ENCODE measurements at places on chromosomes 5 and 9.

- DNase-seq, result no peak
Measured at GRCh38 chr9:16484744-16485143, 385.7 kb downstream of the BNC2 start.

- no peak for DNase-seq
Measured at GRCh38 chr9:16328349-16328748, 542.1 kb downstream of the BNC2 start.

- DNase-seq, result no peak
Measured at GRCh38 chr5:7422316-7423106, 26.6 kb downstream of the ADCY2 start.

GRCh38 chr5:58958701-58959100 lies 375.8 kb downstream of the RAB3C start:
- no peak for DNase-seq

- DNase-seq, result no peak
Measured at GRCh38 chr5:38871058-38871605, 25.3 kb downstream of the OSMR start.

DNA sequence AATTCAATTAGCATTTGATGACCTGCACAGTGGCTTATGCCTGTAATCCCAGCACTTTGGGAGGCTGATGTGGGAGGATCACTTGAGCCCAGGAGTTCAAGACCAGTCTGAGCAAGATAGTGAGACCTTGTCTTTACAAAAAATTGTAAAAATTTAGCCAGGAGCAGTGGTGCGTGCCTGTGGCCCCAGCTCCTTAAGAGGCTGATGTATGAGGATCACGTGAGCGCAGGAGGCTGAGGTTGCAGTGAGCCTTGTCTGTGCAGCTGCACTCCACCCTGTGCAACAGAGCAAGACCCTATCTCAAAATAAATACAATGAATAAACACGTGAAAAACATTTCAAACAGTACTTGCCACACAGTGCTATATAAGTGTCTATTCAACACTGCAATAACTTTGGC lies 4.2 kb downstream of the ABCA1 start:
- no peak for DNase-seq

- DNase-seq, result no peak
Measured at GRCh38 chr5:24999732-25000131, 355.0 kb upstream of the CDH10 start.

- DNase-seq, result no peak
Measured at GRCh38 chr5:180259260-180259611, 32.6 kb downstream of the MAPK9 start.

- no peak for DNase-seq
Measured at GRCh38 chr9:14189578-14189977, 124.4 kb downstream of the NFIB start.

GRCh38 chr5:43141211-43141610 lies 20.5 kb downstream of the ZNF131 start:
- no peak for DNase-seq

GRCh38 chr5:43555895-43556606 lies 826 bp downstream of the PAIP1 start:
- DNase-seq, result peak; percentile 24

- DNase-seq, result no peak
Measured at GRCh38 chr5:52893863-52894262, 95.3 kb upstream of the ITGA2 start.

GRCh38 chr5:78095125-78095524 lies 199.4 kb downstream of the AP3B1 start:
- DNase-seq, result no peak

DNA sequence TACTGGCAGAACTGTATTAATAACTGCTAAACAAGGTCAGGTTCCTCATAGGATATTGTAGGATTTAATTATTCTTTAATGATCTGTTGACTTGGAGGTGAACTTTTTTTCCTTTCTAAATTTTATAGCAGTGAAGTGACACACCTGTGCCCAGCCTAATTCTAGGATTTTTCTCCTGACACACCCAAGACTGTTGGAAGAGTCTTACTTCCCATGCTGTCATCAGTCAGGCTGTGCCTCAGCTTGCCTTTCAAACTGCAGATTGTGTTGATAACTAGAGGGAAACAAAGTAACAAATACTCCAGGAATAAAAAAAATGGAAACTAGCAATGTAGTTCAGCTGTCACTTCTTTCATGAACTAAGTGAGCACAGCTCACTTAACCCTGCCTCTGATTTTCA lies 22.0 kb downstream of the OTULIN start:
- DNase-seq, result no peak

GRCh38 chr9:137554349-137554748 lies 2.7 kb downstream of the MRPL41 start:
- DNase-seq, result no peak

DNA sequence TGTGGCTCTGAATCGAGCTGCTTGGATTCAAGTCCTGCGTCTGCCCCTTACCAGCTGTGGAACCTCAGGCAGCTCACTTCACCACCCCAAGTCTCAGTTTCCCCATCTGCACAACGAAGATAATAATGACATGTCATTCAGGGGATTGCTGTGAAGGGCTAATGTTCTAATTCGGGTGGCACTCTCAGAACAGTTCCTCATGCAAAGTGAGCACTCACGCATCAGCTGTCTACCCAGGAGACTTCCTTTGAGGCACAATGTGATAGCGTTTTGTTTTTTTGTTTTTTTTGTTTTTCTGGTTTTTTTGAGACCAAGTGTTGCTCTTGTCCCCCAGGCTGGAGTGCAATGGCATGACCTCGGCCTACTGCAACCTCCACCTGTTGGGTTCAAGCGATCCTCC lies 56.4 kb downstream of the NTNG2 start:
- no peak for DNase-seq

DNA sequence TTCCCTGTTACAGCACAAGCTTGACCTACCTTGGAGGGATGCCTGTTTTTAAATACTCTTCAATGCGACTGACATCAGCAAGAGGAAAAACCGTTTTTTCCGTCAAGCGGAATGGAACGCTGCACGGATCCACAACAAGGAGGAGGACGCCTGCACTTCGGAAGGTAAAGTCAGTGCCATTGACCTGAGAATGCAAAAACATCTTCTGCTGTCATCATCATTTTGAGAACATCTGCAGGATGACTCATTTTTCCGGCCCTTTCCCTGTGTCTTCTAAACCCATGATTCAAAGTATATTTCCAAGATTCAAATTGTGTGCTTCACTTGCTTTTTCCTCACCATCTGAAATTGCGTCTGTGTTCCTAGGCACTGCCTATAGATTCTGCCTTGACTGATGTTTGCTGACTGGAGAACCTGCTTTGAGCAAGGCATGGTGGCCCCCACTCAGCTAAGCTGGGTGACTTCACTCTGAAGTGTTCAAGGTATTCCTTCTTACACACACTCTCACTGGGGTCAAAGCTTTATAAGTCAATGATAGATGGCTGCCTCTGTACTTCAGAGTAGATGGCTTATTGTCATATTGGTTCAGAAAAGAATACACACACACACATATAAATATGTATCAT lies 78.1 kb downstream of the CEMIP2 start:
- DNase-seq, result no peak

DNA sequence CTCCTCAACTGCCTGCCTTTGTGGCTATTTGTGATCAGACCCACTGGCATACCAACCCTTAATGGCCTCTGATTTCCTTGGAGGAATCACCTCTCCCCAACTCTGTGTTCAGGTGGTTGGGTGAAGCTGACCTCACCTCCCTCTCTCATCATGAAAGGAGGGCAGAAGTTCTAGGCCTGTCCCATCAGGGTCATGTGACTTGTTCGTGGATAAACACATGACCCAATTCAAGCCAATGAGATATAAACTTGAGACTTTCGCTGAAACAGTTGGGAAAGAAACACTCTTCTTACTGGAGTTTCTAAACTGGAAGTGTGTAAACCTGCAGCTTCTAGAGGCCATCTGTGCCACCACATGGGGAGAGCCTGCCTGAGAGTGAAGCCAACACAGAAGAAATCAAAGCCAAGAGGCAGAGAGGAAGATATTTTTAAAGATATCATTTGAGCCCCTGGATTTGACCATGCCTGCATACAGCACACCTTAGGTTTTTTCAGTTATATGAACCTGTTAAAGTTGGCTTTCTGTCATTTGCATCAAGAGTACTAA lies 5.8 kb downstream of the GABBR2 start:
- no peak for DNase-seq

DNA sequence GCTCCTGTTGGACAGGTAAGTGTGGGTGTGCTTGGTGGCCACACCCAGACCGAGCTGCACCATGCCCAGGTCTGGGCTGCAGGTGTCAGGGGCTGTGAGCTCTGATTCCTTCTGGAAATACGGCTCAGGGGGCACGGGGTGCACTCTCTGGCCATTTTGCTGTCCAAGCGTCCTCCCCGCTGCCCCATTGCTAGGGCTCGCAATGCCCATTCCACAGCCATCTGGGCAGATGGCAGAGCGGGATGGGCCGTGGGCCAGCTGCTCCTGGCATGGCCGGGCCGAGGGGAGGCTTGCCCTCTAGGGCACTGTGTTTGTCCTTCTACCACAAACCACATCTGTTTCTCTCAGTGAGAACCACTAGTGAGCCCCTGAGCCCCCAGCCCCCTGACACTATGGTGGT lies 67.9 kb upstream of the RXRA start:
- DNase-seq, result no peak

- no peak for DNase-seq
Measured at GRCh38 chr9:227860-228259, 13.2 kb downstream of the DOCK8 start.

DNA sequence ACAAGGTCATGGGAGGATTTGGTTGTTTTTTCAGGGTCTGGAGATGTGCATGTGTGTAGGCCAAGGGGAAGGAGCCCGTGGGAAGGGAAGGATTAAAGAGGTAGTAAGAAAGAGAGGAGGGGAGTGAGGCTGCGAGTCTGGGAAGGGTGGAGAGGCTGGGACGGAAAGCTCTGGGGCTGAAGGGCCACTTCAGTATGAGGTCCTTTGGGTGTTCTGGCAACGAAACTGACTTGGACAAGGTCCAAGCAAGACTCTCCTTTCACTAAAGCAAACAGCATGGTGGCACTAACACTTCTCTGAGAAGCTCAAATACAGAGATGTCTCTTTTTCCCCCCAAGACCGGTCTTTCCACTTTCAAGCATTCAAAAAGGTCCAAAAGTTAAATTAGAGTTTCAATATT lies 394.5 kb downstream of the ARHGEF28 start:
- DNase-seq, result no peak

DNA sequence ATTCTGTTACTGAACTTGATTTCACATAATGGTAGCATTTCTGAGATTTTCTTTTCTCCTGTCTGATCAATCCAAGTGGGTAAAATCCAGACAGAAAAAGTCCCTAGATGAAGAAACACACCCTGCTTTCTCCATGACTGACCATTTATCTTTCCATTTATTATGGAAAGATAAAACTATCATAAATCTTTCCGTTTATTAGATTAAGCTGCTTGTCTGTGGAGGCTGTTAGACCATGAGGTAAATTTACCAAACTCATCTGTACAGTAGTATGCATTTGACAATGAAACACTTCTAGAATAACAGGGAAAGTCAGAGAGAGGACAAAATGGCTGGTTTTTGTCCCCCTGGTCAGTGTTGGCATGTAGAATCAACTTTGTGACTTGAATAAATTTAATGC lies 491.2 kb upstream of the SEMA6A start:
- no peak for DNase-seq

GRCh38 chr9:69028754-69029153 lies 6.8 kb upstream of the FXN start:
- DNase-seq, result no peak

- DNase-seq, result no peak
Measured at GRCh38 chr9:94478755-94479730, 75.8 kb upstream of the PCAT7 start.

- DNase-seq, result no peak
Measured at GRCh38 chr9:121105531-121105930, 30.8 kb downstream of the CNTRL start.

DNA sequence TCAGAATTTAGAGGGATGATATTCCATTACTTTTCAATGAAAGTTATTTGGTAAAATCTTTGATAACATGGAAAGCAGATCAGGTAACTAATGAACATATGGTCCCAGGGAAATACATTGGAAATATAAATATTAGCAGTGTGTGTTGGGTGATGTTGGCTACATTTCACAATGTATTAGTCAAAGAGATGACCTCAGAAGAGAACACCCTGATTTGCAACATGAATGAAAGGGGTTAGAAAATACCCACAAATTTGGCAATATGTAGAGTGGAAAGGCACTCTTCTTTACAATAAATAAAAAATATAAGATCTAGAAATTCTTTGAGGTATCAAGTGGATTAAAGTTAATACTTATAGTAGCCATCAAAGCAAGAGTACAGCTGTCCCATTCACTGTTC lies 606.7 kb downstream of the PSAT1 start:
- DNase-seq, result no peak

- no peak for DNase-seq
Measured at GRCh38 chr9:18544456-18544855, 70.5 kb downstream of the ADAMTSL1 start.

DNA sequence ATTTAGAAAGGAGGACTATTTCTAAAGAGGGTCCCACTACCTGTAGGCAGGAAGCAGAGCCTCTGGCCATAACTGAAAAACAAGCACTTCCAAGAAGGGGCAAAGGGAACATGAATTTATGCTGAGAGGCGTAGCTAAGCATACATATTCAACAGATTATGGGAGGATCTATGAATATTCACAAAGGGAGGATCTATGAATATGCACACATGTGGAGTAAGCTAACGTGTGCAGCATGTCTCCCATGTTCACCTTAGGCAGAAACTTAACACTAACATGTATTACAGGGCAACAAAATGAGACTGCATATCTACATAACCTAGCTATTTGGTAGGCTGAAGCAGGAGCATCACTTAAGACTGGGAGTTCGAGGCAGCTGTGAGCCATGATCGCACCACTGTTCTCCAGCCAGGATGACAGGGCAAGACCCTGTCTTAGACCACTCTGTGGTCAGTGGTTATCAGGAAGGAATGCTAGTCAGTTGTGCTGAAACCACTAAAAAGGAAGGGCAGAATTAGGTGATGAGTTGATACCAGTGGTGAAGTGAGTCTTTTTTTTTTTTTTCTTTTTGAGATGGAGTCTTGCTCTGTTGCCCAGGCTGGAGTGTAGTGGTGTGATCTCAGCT lies 20.8 kb downstream of the FXN start:
- no peak for DNase-seq

DNA sequence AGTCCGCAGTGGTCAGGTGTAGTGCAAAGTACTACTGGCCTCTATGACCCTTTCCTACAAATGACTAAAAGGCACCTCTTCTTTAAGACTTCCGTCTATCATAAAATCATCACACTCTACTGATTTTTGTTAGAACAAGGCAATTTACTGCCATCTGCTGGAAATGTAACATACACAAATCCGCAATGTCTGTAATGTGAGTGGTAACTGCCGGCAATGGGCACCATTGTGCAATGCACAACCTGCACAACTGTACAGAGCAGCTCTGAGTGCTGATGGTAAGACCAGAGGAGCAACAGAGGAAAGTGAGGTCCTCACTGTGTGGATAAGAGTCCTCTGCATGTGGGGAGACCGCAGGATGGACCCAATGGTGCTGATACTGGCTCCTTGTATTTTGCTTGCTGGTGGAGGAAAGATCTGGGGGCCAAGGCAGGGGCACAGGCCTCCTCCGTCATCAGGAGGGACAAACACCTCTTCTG lies 103.7 kb downstream of the ATPSCKMT start:
- DNase-seq, result no peak

Data from stimulated activated CD8-positive, alpha-beta memory T cell treated with anti-CD3 and anti-CD28 coated beads, Interleukin-15, amount 100 ng/mL, for 24 hours (primary cell).